ENCODE measurements at places on chromosomes 2 and 18. TPM values are rescaled to one million over a fixed set of nuclear protein-coding genes. Genes with fewer than 3 reads are reported as not detected.
A peak's percentile ranks its signal among the peaks of the same experiment; 100 is the strongest.

ADD2 gene
- total RNA-seq: 3.3 TPM

MEIS1 gene
- total RNA-seq: 31.7 TPM

GPR17 gene
- not detected for total RNA-seq

CRACDL gene
- 7.9 TPM for total RNA-seq

NPPC gene
- 2.5 TPM for total RNA-seq

SLC9A4 gene
- not detected for total RNA-seq

BIRC6 gene
- 98.7 TPM for total RNA-seq

PARD6G gene
- total RNA-seq: 3.6 TPM

OR6B2 gene
- total RNA-seq: not detected

DNA sequence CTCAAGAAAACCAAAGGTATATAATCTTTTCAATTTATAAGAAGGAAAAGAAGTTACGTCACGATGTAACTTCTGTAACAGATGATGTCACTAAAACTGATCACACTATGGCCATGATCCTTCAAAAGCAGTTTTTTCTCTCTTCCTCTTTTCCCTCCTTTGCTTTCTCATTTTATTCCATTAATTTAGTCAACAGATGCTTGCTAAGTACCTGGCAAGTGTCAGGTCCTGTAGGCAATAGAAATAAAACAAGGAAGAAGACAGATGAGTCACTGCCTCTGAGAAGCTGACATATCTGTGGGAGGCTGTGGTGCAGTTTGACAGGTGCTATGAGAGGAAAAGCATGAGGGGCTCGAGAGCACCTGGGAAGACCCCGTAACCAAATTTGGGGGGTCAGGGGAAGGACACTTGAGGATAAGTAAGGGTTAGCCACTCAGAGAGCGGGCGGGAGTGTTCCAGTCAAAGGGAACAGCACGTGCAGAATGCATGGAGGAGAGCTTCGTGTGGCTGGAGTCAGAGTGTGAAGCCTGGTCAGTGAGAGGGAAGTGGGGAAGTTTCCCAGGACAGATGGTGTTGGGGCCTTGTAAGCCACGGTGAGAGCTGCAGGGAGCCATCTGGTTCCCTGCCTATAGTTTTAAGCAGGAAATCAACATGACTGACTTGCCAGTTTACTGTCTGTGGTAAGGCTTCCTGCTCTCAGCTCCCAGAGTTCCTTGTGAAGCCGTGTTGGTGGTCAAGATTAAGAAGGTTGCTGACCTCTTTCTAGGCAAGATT is 198.8 kb upstream of the FOSL2 start:
- no peak for DNase-seq

DNA sequence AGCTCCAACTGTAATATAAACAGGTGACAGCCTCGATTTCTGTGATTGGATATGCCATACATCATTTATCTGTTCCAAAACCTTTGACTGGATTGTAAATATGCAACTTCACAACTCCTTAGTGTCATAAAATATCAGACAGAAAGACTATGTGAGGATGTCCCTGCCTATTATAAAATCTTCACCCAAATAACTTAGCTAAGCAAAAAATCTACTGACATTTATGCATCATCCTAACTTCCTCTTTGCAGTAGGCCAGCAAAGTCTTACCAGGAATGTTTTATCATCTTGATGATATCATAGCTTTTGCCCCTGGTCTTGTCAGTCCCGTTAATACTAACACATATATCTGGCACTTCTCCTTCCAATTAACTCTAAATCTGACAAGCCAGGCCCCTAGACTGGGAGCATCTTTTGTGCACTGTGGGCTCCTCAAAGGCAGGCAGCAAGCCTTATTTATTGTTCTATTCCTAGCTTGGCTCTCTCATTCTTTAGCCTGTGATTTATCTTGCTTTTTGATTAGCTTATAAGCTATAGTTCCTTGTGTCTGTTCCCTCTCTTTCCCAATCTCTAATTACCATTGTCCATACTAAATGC is 356.5 kb upstream of the HNMT start:
- DNase-seq: no peak

DNA sequence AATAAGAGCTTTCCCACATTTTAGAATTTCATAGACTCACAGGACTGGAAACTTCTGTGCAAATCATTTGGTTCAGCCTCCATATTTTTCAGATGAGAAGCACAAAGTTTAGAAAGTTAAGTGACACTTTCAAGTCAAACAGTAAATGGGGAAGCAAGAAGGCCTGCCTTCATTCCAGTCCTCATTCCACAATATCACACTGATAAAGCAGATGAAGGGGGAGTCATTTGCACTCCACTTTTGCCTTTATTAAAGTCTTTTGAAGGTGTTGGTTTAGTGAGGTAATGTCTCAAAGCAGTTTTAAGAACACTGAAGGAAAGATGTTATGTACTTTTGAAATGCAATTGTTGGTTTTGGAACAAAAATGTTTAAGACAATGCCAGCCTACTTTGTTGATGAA is 32.7 kb upstream of the STAT4 start:
- DNase-seq: no peak

DNA sequence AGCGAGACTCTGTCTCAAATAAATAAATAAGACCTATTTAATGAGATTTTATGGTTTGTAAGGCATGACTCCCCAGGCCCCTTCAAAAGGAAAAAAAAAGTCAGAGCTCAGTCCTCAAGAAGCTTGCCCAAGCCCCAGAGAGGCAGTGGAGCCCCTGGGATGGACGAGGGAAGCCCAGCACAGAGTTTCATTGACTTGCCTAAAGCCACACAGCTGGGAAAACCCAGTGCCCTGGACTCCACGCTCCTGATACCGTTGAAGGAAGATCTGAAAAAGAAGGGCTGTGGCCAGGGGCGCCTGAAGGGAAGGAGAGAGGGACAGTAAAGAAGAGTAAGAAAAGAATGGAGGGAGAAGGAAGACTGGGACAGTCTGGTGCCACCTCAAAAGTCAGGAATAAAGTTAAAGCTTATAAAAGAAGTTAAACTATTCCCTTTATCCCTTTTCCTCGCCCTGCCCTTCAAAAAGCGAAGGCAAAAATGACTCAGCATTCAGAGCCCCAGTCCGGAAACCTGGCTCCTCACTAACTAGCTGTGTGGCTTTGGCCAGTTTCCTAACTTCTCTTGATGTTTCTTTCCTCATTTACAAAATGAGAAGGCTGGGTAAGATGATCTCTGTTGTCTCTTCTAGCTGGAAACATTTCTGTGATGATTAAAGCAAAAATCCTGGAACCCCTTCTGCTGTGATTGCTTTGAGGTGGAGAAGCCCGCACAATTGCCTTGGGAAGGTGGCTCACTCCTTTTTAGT is 46.7 kb downstream of the LYPD1 start:
- no peak for DNase-seq

DNA sequence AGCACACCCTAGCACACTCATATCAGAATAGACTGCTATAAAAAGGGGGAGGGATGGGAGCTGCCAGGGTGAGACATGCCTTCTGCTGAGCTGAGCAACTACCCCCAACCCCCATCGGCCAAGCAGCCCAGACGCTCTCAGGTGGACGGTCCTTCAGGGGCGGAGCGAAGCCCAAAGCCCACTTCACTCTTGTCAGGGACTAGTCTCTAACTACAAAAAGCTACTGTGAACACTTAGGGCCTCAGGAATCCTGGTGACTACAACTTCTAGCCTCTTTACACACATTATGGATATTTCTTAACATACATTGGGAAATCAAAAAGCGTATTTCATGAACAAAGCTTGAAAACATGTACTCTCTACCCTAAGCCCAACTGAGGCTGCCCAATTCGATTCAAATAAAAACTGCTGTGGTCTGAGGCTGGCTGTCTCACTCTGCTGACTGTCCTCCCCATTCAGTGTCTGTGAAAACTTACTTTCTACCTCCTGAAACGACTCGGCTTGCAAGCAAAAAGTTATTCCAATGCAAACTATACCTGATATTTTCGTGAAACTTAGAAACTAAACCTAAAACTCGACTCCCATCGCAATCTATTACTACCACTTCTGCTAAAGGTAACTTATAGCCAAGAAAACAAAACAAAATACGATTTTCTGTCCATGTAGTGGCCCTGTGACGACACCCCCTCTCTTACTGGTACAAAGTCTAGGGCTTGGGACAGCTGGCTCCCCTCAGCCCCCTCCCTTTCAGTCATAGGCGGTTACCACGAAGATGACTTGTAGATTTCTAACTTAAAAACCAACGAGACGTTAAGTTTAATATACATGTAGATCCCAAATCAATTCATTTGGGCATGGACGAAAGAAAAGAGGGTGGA is 1.2 kb downstream of the SERTAD2 start:
- DNase-seq: no peak

DNA sequence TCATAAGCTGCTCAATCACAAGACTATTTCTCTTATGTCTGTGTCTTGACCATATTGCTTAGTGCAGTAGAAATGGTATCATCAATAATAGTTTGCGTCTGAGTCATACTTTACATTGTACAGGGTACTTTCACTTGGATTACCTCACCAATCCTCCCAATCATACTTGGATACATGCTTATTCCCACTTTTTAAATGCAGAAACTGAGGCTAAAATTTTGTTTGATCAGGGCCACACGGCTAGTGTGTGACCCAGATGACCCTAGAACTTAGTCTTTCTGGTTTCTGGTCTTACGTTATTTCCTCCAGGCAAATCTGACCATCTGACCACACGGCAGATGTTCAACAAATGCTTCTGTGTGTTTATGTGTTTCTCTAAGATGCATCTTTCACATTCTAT is 23.8 kb upstream of the CCL20 start:
- no peak for DNase-seq

DNA sequence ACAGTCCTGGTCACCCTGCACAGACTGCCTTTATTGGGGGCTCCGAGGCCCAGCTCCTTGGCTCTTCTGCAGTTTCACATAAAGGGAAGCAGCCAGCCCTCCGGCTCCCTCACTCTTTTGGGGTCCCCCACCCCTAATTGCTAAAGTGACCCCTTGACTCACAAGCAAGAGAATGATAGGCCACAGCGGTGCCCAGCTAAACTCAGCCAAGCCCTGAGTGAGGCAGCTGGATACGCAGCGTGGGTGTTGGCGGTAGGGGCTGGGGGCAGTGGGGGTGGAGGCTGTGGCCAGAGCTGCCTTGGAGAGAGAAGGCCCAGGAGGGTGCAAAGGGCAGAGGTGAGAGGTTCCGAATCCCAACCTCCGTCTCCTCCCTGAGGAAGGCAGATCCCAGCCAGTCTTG is 25.5 kb upstream of the ALPP start:
- DNase-seq: no peak

DNA sequence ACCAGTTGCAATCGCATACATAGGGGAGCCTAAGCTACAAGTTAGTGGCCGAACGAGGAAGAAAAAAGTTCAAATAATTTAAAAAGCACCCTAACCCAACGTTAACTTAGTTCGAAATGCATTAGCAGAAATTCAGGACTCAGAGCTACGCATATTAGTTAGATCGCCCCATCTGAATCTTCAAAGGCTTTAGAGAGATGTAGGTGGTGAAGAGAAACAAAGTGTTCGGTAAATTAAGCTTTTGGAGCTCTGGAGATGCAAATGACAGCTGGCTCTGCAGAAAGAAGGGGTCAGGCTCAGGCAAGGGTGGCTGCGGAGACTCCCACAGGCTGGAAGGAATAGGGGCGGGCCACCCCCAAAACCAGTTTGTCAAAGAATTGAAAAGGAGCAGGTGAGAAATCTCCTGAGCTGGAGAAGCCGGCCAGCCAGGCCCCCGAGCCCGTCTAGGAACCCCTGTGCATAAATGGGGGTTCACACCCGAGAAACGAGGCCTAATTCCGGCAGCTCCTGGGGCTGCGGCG is 621 bp downstream of the TXNL1 start:
- DNase-seq: no peak

DNA sequence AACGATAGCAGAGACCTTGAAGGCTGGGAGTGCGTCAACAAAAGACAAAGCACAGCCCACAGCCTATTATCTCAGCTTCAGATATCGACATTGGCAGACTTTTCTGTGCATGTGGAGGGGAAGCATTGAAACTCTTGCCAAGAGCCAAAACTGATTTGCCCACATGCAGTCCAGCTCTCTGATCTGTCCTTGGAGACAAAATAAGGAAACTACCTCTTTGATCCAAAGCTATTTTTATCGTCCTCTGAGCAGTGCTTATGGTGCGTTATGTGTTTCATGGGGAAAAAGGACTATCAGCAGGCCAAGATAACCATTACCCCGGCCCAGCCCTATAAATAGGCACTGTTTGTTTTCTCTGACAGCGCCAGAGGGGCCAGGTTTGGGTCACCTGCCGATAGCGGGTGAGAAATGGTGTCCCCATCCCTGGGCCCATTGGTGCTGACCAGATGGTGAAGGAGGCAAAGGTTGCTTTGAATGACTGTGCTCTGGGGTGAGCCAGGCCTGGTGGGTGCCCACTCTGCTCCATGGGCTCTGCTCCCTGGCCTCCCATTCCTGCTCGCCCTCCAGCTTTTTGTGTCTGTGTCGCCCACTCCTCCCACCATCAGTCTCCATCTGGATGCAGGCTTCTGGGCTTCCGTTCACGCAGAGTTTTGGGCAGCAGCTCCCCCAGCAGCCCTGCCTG is 176.1 kb upstream of the HS6ST1 start:
- peak; percentile 76 for DNase-seq

GRCh38 chr2:216754336-216754735 is 59.0 kb upstream of the IGFBP5 start:
- no peak for DNase-seq

GRCh38 chr2:83273322-83273721 is 1185.8 kb downstream of the SUCLG1 start:
- DNase-seq: no peak
